Ovary (tissue), 10 donors: ENCODE measurements at places on chromosomes 6 and 20.

- no peak for DNase-seq
Observed at GRCh38 chr6:6600875-6601274, 12.4 kb downstream of the LY86 start.

DNA sequence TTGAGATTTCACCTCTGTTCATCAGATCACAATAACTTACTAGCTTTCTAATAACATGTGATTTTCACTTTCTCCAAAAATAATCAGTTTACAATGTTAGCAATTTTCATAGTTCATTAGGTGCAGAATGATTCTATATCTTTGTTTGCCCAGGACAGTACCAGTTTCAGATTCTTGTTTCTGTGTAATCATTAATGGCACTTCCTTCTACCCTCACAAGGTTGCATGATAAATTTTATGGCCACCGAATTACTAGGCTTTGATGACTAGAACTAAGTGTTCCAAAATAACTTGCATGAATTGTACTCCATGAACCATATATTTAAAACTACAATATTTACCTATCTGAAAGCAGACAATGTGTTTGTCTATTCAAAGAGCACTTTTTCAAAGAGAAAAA is 442.3 kb downstream of the EPHA7 start:
- DNase-seq = no peak

- no peak for DNase-seq
Observed at GRCh38 chr6:53894091-53894490, 99.3 kb downstream of the LRRC1 start.

DNA sequence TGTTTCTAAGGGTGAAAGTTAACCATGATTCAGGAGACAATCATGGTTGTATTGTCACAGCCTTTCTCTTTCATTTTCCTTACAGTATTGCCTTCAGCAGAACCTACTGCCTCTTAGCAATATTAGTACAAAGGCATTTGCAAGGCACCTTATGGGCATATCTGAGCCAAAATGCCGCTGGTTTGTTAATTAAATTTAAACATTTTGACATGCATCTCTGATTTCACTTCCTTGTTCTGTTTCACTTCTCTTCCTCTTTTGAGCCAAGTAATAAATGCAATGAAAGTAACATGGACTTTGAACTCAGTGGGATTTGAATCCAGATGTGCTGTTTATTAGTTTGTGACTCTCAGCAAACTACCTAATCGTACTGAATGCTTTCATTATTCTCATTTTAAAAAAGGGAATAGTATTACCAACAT is 467.4 kb upstream of the CITED2 start:
- DNase-seq = no peak

- DNase-seq = no peak
Observed at GRCh38 chr6:2738373-2738979, 12.2 kb downstream of the MYLK4 start.

DNA sequence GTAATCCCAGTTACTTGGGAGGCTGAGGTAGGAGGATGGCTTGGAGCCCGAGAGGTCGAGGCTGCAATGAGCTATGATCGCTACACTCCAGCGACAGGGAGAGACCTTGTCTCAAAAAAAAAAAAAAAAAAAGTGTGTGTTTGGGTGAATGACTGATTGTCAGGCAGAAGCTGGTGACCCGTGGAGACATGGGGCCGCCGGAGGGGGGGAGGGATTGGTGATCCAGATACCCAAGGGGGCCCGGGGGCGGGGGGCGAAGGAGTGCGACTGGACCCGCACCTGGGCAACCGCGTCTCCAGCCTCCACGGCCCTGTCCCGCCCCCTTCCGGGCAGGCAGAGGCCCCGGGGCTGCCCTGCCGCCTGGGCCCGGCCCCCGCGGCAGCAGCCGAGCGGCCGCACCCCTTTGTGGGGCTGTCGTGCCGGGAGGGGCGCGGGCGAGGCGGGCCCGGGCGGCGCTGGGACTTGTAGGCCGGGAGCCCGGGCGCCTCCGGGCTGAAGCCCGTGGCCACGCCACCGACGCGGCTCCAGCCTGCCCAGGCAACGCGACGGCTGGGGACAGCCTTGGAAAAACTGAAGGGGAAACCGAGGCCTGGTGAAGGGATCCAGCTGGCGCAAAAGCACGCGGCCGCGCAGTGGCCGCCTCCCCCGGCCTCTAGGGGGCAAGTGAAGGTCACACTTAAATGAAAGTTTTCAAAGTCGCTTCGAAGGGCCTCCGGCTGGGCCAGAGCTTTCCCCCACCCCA is 2.1 kb upstream of the RBM38 start:
- DNase-seq = peak; percentile 80

GRCh38 chr6:134880487-134881190 is 69.3 kb downstream of the ALDH8A1 start:
- no peak for DNase-seq

DNA sequence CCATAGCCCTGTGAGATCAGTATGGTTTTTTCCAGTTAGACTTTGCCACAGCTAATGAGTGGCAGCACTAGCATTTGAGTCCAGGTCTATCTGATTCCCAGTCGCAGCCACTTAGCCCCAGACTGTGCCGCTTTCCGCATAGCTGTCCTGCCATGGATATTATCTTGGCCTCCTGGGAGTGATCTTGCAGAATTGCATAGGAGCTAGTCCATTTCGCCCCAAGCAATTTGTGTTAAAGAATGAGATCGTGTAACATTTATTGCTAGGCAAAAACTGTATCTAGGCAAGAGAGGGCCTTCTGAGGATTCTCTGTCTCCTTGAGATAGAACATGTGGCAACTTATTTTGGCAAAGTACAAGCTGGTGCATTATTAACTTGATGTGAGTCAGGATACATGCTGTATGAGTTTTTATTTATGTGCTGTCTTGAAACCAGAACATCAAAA is 74.2 kb downstream of the EZR start:
- no peak for DNase-seq

DNA sequence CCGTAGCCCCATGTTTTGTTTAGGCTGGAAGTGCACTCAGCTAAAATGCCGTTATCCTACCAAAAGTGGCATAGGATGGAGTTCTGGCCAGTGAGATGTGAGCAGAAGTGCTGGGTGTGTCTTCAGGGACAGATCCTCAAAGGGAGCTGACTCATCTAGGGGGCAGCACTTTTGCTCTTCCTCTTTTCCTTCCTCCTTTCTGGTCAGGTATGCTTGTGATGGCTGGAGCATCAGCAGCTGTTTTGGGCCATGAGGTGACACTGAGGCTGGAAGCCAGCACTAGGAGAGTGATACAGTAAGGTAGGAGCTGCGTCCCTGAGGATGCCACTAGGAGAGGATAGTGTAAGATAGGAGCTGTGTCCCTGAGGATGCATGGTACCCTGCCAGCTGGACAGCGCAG is 4.6 kb upstream of the OSBPL2 start:
- DNase-seq = no peak

GRCh38 chr20:44959638-44960102 is 527 bp downstream of the TOMM34 start:
- no peak for DNase-seq

DNA sequence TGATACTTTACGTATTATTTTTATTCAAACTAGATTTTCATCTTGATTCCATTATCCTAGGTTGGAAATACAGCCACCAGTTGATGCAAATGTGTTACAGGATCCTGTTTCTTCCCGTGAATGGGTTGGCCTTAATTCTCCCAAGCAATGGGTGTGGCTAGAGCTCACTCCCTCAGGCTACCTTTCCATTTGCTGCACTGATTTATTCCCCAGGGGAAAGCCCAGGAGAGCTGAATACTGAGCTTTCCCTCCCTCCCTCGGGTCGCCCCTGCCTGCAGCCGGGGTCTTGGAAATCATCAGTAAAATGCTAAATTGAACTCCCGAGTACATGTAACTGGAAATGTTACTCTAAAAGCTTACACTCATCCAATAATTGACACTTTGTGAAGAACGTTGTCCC is 9.9 kb downstream of the SMOC2 start:
- DNase-seq = no peak

DNA sequence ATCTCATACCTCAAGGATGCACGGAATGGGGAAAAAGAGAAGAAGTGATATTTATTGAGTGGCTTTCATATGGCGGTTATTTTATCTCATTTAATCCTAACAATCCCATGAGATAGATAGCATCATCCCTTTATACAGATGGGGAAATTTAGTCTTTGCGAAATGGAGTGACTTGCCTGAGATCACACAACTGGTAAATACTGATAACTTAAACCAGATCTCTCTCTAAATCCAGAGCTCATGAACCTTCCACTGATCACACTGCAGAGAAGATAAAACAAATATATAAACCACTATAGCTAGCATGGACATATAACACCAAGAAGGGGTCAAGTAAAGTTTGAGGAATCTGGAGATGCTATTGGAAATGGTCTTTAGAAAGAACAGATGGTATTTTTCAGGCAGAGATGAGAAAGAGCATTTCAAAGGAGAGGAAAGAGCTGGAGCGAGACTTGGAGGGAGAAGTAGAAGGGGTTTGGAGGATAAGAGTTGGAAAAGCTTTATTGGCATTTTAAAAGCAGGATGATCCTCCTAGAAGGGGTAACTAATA is 139.8 kb upstream of the TNFAIP3 start:
- DNase-seq = no peak

DNA sequence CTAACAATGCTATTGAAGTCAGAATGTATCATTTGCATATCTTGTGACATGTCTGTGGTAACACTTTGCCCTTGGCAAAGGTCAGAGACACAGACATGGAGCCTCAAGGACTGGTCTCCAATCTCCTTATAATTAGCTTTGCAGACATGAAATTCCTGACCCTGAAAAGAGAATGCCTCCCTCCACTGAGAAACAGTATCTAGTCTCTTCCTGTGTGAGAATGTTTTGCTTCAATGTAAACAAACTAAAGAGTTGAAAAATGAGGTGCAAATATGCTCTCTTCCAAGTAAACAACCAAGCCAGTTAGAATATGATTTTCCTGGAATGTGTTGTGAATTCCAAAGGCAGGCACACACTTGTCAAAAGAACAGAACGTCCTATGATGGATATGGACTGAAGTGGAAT is 407.1 kb upstream of the MARCKS start:
- DNase-seq = no peak
